ENCODE measurements at places on chromosomes 16 and 17.

GRCh38 chr17:14833201-14833785, 431.8 kb downstream of the PMP22 start:
- DNase-seq: no peak

DNA sequence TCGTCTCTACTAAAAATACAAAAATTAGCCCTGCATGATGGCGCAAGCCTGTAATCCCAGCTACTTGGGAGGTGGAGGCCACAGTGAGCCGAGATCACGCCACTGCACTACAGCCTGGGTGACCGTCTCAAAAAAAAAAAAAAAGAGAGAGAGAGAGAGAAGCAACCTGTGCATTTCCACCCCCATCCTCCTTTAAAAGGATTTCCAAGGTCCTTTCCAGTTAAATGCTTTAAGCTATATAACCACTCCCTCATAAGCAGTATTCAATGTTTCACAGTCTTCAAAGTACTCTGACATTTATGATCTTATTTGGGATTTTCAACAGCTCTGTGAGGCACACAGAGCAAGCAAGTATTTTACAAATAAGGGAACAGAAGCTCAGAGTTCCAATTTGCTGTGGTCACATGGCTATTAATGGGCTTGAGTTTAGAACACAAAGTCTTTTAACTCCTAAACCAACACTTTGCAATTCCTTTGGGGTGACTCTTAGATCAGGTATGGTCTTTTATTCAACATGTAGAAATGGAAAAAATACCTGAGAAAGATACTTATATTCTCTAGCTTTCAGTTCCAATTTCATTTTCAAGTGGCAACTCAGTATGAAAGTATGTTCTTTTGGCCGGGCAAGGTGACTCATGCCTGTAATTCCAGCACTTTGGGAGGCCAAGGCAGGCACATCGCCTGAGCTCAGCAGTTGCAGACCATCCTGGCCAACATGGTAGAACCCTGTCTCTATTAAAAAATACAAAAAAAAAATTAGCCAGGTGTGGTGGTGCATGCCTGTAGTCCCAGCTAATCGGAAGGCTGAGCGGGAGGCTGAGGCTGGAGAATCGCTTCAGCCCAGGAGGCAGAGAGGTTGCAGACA, 31.3 kb downstream of the SPOP start:
- no peak for DNase-seq

GRCh38 chr16:2706085-2706484, 13.9 kb downstream of the PRSS27 start:
- DNase-seq: no peak

DNA sequence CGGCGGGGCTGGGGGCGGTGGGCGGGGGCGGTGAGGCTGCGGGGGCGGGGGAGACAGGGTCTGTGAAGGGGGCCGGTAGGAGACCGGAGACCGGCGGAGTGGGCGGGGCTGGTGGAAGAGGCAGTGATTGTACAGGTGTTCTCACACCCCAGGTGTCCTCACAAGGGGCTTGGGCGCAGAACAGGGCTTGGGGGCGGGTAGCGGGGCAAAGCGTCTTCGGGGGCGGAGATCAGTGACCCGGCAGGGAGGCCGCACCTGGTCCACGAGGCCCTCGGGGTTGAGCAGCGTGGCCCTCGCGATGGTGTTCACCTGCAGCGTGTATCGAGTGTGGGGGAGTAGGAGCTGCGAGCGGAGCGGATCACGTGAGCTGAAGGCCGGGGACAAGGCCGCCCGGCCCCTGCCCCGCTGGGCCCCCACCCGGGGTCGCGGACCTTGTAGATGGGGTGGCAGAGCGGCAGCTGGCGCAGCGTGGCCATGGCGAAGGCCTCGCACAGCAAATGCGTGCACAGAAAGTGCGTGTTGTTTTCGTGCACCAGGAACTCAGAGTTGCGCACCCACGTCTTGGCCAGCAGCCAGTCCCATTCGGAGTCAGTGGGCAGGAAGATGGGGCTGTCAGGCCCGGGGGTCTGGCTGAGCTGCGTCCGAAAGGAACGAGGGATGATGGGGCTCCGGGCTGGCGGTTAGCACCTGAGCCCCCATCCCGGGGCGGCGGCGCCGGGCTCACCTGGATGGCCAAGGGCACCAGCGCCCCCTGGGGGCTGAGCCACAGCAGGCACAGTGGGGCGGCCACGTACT, 8.5 kb downstream of the ALOXE3 start:
- peak; percentile 65 for DNase-seq

- DNase-seq: no peak
Measured at GRCh38 chr16:50040018-50040417, 15.0 kb downstream of the CNEP1R1 start.

DNA sequence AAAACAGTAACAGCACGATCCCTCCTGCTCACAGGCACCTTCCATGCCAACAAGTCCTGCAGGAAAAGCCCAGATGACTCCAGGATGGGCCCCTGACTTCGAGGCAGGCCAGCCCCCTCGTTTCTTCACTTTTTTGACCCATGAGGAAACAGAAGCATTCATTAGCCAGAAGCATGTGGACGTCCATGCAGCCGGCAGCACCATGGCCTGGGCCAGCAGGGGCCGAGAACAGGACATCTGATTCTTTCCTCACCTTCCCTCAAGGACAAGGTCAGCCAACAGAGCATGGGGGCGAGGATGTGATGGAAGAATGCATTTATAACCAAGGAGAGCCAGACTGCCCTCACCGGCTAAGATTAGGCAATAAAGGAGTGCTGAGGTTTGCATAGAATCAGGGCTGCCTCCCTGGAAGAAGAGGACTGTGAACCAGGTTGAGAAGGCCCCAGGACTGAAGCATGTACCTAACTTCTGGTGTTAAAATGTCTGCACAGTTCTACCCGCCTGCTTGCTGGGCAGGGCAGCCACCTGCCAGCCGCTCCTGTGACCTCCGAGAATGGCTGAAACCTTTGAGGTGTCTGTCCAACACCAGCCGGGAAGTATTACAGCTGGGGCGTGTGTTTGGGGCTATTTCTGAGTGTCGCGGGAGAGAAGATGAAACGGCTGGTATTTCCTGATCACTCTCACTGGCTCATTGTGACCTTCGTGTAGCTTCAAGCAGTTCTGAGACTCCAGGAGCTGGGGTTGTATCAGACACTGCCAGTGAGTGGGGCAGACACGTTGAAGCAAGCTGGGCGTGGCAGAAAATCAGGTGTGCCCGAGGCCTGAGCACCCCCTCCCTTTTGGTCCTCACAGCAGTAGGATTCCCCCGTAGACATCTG, 94.0 kb upstream of the TNRC6C start:
- DNase-seq: no peak

DNA sequence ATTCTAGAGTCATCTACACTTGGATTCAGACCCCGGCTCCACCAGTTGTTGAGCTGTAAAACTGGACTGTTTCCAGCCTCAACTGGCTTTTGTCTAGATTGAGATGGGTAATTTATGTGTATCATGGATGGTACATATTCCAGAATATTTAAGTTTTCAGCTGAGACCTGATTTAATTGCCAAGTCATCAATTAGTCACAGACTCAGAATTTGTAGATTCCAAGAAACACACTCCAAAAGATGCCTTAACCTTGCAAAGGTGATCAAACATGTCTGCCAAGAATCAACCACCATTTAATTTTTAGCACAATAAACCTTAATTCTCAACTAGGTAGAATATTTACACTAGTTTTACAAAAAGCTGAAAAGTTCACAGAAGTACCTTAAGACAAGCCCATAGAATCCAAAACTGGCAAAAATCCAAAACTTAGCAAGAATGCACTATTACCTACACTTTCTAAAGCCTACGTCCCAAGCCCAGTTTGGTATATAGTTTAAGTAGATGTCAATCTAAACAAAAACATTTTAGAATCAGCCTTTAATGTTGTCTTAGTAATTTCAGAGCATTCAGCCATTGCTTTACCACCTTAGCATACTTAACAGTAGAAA, 17.7 kb downstream of the SIAH1 start:
- DNase-seq: no peak

GRCh38 chr17:79294459-79295071, 219.9 kb downstream of the ENGASE start:
- no peak for DNase-seq

DNA sequence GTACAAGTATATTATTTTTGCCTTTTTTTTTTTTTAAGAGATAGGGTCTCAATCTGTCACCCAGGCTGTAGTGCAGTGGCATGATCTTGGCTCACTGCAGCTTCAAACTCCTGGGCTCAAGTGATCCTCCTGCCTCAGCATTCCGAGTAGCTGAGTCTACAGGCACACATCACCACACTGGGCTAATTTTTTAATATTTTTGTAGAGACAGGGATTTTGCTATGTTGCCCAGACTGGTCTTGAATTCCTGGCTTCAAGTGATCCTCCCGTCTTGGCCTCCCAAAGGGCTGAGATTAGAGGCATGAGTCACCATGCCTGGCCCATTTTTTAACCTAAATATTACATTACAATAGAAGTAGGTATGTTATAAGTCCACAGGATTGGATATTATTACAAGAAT, 3.2 kb downstream of the TERB1 start:
- DNase-seq: no peak

GRCh38 chr17:47707056-47707804, 13.3 kb downstream of the TBKBP1 start:
- DNase-seq: no peak

DNA sequence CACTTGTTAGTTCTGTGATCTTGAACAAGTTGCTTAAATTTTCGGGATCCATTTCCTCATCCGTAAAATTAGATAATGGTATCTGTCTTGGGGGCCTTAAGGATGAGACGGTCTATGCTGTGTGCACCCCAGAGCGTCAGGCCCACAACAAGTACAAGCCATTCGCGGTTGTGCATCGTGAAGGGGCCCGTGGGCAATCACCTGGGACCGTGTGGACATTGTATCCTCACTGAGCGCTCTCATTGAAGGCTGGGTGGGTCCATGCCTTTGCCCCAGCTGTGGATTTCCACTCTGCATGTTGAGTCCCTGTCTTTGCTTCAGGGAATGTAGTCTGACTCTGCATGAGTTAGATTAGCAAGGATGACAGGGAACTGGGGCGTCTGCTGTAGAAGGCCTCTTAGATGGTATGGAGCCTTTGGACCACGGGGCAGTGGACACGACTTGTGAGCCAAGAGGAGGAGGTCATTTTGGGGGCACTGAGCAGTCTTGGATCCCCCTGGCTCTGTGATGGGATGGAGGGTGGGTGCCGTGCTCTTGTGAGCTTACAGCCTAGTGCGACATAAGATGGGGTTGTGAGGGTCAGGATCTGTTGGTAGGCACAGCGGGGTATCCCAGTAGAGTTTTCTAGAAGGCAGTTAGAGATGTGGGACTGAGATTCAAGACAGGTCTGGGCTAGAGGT, 89.5 kb downstream of the SNX29 start:
- no peak for DNase-seq

Data from NCI-H1436 (cell line).